LNCaP clone FGC (cell line): ENCODE measurements at places on chromosomes 6 and 20.

- DNase-seq = peak; percentile 87
Observed at GRCh38 chr6:3500262-3501014, 43.6 kb upstream of the SLC22A23 start.

GRCh38 chr6:46090115-46091079 lies 39.4 kb upstream of the ENPP4 start:
- no peak for DNase-seq

DNA sequence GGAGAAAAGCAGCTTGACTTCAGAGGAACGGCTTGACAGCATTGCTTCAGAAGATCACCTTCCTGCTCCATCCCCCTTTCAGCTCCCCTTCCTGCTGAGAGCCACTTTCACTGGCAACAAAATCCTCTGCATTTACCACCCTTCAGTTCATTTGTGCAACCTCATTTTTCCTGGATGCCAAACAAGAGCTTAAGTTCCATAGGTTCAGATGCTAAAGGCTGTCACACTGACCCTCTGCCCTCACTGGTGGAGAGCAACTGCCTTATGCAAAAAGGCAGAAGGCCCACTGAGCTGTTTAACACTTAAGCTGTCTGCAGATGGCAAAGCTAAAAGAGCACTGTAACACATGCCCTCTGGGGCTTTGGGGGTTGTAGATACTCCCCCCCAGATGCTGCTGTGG lies 131.2 kb upstream of the SPACA1 start:
- no peak for DNase-seq

DNA sequence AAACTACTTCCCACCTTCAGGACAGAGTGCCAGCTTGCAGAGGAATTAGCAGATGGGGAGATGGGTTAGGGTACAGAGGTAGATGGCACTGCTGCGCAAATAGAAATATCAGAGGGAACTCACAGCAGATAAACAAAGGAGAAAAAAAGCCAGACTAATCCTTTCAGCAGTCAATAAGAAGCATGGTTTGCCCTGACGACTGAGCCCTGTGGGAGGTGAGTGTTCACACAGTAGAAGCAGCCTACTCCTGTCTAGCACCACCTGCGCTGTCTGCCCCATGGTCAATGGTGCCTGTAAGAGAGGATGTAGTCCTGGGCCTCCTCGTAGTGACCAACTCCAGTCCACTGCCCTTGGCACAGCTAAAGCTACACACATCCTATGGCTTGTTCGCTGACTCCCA lies 174.1 kb downstream of the IBTK start:
- DNase-seq = no peak

GRCh38 chr6:87322304-87323212 lies at the start of gene SMIM8:
SMIM8 (plus strand) TSS chr6:87322588; CDS start chr6:87337032, 14,444 bp downstream.
- no peak for DNase-seq

- no peak for DNase-seq
Observed at GRCh38 chr20:63154395-63154794, 61.5 kb downstream of the YTHDF1 start.

DNA sequence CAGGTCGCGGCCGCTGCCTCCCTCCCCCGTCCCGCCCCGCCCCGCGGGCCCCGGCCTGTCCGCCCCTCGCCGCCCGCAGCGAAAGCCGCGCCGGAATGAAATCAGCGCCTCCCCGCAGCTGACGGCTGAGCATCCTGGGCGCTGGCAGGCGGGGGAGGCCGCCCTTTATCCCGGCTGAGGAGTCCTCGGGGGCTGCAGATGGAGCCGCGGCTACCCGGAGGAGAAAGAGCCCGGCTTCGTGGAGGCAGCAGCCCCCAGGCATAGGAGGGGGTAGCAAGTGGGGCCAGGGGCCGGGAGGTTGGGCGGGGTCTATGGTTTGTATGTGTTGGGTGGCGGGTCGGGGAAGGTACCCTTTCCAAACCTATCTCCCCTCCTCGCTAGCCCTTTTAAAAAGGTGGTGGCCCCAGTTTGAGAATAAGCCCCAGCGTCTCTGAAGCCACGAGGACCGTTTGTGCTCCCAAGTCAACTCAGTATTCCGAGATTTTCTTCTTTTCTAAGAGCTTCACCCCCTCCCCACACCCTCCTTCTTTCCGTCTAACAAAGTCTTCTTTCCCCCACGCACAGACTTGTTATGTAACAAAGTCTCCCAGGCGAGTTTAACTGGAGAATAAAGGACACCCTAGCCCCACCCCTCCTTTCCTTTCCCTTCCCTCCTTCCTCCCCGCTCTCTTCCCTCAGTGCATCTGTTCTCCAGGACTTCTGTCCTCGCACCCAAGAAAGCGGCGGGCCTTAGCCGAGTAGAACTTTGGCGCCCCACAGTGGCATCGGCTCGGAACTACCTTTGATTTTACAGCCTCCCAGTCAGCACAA lies 11.0 kb downstream of the POU3F2 start:
- DNase-seq = peak; percentile 27

DNA sequence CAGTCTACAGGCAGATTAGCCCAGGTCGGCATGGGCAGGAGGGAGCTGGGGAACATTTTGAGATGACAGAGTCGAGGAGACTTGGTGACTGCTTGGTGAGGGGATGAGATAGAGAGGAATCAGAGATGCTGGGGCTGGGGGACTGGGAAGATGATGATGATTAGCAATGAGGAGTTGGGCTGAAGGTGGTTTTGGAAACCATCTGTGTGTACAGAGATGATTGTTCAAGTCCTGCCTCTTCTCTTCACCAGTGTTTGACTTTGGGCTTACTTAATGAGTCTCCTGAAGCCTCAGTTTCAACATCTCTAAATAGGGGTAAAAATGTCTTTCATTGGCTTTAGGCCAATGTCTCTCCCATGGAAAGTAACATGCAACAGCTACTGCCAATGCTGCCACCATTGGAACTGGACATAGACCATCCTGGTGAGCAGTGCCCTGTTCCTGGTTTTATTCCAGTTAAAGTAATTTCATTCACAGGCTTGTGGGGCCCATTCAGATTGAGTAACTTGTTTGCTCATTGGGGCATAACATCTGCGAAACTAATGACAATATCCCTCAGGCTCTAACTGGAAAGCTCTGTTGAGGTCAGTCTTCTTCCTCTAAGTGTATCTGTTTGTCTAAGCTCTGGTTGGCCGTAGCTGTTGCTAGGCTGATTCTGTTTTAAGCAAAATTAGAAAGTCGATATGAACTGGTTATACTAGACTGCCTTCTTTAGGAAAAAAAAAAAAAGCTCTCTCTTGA lies 99.1 kb downstream of the ARMC2 start:
- peak; percentile 99 for DNase-seq

- no peak for DNase-seq
Observed at GRCh38 chr20:57392512-57393271, 1.5 kb downstream of the RBM38 start.

GRCh38 chr6:141705431-141705830 lies 427.3 kb upstream of the GJE1 start:
- no peak for DNase-seq

- DNase-seq = no peak
Observed at GRCh38 chr6:157831018-157831369, 7.9 kb downstream of the SNX9 start.

DNA sequence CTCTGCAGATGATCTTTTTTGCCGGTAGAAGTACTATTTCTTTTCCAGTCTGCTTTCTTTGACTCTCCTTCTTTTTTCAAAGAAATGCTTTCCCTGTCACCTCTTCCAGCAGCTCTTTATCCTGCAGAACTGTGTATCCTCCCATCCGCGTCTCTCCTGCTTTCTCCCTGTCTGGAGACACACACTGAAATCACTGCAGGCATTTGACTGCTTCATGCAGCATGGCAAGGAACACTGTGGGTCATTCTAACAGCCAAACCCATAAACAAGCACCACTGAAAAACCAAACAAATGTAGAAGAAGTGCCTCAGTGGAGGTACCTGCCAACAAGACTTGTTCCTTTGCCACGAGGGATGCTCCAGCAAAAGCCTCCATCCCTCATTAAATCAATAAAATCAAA lies 403.7 kb upstream of the CITED2 start:
- no peak for DNase-seq

GRCh38 chr6:41353333-41353732 lies 17.9 kb downstream of the NCR2 start:
- DNase-seq = no peak

- peak; percentile 76 for DNase-seq
Observed at GRCh38 chr6:43570876-43571441, 4.9 kb downstream of the XPO5 start.

DNA sequence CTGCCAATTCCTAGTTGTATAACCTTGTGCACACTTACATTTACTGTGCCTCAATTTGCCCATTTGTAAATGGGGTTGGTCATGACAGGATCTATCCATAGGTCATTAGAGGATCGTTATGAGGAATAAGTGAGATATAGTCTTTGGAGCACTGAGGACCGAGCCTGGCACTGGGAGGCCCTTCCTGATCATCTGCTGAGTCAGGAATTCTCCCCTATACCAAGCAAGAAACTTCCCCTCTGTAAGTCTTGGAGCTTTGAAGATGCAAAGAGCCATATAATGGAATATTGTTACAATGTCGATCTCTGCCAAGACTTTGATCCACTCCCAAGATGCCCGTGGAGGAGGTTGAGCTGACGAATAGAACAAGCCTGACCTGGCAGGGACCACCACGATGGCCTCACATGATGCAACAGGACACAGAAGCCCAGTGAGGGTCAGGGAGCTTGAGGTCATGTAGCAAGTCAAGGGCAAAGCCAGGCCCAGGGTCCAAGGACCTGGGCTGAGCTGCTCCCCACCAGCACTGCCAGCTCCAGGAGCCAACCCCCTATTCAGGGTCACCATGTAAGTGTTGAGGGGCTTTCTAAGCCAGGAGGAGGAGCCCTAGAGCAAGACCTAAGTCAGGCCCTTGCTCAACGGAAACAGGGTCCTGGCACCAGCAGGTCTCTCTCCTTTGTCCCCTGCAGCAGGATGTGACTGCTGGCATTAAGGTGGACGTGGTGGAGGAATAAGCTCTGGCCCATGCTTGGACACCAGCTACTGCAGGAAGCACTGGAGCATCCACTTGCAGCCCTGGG lies 16.7 kb downstream of the PDRG1 start:
- no peak for DNase-seq

DNA sequence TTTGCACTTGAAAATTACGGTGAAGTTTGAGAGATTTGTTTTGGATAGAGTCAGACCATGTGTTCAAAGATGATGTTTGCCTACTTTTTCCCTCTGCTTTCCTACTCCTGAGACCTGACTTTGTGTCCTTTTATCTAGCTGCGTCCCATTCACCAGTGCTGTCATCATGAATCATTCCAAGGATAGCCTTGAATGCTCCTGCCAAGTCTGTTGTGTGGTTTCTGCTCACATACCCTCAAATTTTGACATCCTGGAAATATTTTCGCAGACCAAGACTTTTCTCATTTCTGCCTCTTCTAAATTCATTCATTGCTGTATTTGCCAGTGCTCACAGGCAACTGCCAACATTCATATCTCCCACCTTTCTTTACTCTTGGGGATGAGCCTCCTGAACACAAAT lies 175.9 kb upstream of the SCGN start:
- no peak for DNase-seq

DNA sequence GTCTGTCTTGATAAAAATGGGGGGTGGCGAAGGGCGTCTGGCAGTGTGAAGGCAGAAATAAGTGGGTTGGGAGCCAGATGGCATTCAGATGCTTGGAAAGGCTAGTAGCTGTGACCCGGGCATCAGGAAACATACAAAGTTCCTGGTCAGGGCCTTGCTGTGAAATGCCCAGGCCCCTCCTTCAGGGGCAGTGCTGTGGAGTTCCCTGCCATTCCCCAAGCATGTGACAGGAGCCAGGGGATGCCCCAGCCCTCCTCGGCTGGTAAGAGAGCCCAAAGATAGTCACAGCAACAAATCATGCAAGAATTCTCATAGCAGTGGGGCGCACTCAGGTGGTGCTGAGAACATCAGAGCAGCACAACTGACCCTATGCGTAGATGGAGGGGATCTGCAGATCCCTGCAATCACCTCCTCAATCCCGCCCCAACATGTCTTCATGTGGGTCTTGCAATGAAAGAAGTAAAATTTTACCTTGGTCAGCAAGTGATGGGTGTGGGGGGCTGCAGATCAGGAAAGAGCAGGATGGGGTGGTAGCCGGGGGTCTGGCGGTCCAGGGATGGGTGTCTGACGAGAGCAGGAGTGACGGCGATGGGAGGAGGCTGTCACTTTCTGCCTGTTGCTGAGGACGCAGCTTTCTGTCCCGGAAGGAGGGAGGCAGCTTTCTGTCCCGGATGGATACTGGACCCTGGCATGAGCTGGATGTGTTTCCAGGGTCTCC lies 39.5 kb downstream of the SLC22A1 start:
- no peak for DNase-seq

DNA sequence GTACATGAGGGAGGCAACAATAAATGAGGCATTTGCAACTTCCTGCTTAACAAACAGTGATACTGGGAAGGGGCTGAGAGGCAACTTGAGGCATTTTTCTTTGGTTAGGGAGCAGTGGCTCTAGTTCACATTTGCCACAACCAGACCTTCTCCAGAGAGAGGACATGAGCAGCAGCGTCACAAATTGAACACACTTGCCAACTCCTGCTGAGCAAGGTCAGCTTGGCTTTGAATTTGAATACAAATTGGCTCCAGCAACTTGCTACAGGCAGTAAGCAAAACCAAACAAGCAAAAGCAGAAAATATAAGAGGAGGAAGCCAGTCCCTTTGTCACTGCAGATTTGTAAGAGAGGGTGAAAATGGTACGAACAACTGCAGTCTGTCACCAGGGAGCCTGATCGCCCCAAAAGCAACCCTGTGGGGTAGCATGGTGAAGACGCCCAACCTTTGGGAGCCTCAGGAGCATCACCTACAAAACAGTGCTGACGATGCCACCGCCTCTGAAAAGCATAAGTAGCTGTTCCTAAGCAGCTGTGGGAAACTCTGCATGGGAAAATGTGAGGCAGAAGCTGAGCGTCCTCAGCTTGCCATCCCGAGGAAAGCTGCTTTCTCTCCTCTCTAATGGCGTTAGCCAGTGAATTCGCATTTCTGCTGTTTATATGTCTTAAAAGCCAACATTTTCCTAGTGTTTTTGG lies 378.7 kb downstream of the RNGTT start:
- DNase-seq = no peak

- DNase-seq = no peak
Observed at GRCh38 chr20:10715035-10715434, 41.2 kb upstream of the JAG1 start.

GRCh38 chr20:9498322-9498721 lies 16.1 kb upstream of the LAMP5 start:
- no peak for DNase-seq

DNA sequence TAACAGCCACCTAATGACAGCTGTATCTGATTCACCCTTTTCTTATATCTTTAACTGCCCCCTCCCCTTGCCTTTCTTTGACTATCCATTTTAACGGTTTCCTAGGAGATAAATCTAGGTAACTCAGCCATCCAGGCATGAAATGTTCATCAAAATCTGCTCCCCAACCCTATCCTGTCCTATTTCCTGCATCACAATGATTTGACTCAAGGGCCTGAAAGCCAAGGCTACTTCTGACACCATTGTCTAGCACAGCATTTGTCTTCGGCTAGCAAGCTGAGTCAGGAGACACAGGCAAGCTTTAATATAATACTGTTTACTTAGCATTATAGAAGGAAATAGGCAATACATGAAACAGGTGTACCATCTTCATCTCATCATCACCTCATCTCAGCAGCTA lies 31.6 kb upstream of the MANEA start:
- DNase-seq = no peak
